ENCODE measurements at places on chromosomes 3 and 15.

GRCh38 chr3:126979046-126979628, 3.8 kb upstream of the PLXNA1 start:
- DNase-seq: no peak

- DNase-seq: no peak
Measured at GRCh38 chr3:15831927-15832326, 34.1 kb upstream of the ANKRD28 start.

DNA sequence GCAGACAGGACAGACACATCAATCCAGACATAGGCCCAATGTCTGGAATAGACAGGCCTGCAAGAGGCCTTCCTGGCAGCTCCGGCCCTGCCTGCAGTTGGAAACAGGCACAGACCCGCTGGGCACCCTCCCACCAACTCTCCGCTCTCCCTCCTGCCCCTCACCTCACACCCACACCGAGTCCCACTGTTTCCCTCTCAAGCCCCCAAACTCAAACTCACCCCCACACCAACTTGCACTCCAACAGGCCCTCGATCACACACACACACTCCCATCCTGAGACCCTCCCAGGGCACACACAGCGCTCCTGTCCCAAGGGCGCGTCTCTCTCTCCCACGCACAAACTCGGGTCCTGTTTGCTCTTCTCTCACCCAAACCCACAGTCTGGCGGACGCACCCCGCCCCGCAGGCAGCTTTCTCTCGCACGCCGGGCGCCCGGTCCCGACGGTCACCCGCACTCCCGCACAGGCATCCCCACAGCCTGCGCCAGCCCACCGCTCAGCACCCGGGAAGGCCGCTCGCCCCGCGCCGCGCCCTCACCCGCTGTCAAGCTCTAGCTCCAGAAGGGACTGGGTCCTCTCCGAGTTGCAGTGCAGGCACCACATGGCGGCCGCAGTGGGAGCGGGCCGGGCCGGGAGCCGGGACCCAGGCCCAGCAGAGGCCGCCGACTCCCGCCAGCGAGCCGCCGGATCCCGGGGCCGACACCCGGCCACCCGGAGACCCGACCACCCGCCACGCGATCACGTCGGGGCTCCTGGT, 106.2 kb downstream of the IQSEC1 start:
- DNase-seq: no peak

DNA sequence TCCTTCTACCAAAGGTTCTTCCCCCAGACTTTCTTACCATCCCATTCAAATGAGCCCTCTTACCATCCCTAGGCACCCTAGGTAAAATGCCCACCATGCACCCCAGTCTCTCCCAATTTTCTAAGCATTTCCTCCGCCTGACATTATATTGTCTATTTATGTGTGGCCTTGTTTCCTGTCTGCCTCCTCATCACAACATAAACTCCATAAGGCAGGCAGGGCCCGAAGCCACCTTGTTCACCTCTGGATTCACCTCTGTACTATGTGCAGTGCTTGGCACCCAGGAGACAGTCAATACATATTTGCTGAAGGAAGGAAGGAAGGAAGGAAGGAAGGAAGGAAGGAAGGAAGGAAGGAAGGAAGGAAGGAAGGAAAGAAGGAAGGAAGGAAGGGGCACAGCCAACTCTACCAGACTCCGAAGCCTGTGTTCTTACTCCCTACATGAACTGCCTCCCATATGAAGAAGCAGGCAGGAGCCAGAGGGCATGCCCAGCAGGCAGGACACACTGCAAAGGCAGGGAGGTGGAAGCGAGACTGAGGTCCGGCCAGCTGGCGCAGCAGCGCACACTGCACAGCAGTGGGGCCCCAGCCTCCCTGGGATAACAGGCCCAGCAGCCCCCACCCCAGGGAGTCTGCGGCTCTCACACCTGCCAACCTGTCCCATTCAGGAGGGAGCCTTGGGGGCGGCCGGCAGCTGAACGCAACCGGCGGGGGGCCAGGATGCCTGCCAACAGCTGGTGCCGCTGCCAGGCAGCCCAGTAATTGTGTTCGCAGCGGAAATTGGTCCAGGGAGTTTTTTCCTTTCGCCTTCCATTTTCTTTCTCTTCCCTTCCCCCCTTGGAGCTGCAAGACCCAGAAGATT, 106.0 kb upstream of the LINGO1 start:
- DNase-seq: no peak

DNA sequence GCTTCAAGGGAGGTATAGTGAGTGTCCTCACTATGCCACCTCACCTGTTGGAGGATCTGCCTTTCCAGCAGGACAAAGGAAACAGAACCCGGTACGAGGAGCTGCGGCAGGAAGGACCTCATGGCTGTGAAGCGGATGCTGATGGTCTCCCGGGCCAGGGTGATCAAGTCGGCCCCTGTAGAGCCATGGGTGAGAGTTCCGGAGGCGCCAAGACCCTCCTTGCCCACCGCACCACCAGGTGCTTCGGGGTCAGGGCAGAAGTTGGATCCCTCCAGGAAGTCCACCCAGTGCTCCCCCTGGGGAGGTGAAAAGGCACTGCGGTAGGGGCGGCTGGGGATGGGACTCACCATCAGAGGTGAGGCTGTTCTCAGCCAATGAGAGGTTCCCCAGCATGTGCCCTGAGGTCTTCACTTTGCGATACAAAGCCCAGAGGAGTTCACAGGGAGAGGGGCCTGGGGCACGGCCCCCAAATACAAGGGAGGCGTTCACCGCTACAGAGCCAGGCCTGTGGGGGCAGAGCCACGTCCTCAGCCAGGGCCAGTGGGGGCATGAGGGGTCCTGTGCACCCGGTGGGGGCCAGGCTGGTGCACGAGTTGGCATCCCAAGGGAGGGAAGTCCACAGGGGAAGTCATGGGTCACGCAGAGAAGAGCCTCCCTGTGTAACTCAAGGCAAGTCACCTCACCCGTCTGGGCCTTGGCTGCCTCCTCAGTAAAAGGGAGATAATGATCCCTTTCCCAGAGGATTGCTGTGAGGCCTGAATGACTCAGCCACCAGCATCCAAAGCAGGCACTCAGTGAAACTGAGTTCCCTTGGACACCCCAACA, 27.7 kb downstream of the C15orf39 start:
- no peak for DNase-seq

DNA sequence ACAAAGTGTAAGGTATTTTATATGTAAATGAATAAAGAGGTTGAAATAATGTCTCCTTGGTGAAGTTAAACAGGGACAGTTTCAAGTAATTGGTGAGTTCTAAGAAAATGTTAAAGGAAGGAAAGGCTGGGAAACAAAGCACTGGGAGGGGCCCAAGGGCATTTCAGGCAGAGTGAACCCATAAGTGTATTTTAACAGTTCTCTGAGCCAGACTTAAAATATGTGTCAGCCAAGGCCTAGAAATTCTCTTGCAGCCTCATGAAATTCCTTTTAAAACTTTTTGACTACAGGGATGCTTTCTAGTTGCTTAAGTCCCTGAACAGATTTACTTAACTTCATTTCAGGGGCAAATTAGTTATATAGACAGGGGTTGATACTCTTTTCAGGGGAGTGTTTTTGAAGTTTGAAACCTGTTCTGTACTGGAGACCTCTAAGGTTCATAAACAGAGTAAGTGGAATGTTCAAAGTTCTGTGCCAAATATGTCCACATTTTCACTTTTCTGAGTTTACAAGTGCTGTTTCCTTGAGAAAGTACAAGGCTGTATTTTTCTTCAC, 77.6 kb downstream of the GALK2 start:
- no peak for DNase-seq

GRCh38 chr3:43423142-43423541, 136.8 kb downstream of the SNRK start:
- no peak for DNase-seq

GRCh38 chr3:94544131-94544789, 481.4 kb downstream of the NSUN3 start:
- DNase-seq: no peak

- no peak for DNase-seq
Measured at GRCh38 chr3:173652093-173652492, 254.5 kb downstream of the NLGN1 start.

- no peak for DNase-seq
Measured at GRCh38 chr3:130323503-130323902, 22.0 kb upstream of the COL6A5 start.

DNA sequence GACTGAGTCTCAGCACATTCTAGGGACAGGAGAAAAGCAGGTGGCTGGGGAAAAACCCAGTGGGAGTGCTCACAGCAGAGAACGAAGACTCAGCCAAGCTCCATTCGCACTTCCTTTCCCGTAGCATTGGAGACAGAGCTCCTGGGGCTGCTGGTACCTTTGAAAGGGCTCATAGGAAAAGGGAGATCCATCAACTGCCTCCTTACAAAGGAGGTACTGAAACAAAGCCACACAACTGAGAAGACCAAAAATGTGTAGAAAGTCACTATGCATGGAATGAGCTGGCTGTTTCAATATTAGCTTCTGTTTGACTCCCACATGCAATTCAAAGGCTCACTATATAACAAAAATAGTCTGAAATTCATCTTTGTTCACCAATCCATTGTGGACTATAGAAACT, 16.9 kb downstream of the STIMATE start:
- DNase-seq: no peak

GRCh38 chr3:169308654-169309250, 354.8 kb downstream of the MECOM start:
- DNase-seq: no peak

GRCh38 chr15:90818251-90819210, 49.9 kb upstream of the FURIN start:
- no peak for DNase-seq

DNA sequence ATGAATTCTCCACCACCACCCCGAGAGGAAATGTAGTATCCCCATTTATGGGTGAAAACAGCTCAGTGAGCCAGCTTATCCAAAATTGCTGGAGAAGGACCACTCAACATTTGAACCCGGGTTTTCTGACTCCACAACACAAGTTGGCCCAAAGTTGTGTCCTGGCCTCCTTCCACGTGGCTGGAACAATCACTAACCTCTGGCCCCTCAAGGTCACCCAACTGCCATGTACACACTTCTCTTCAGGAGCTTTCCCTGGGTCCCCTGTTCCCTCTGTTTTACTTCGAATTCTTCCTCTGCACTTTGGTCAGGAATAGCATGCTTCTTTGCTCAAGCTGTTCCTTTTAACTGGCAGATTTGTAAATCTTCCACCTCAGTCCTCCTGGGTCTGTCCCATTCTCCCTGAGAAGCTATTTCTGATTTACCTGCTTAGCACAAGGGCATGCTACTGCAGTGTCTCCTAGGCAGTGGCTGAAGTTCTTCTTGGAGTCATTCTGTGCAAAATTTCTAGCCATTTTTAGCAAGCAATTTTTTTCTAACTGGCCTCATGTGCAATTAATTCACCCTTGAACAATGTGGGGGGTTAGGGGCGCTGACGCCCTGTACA, 39.2 kb downstream of the TRIM71 start:
- DNase-seq: no peak

GRCh38 chr3:138442433-138442832, 8.0 kb downstream of the ESYT3 start:
- DNase-seq: no peak

- no peak for DNase-seq
Measured at GRCh38 chr15:56741541-56741940, 8.2 kb upstream of the ZNF280D start.

GRCh38 chr15:71396536-71397125, 281.4 kb downstream of the THSD4 start:
- no peak for DNase-seq

DNA sequence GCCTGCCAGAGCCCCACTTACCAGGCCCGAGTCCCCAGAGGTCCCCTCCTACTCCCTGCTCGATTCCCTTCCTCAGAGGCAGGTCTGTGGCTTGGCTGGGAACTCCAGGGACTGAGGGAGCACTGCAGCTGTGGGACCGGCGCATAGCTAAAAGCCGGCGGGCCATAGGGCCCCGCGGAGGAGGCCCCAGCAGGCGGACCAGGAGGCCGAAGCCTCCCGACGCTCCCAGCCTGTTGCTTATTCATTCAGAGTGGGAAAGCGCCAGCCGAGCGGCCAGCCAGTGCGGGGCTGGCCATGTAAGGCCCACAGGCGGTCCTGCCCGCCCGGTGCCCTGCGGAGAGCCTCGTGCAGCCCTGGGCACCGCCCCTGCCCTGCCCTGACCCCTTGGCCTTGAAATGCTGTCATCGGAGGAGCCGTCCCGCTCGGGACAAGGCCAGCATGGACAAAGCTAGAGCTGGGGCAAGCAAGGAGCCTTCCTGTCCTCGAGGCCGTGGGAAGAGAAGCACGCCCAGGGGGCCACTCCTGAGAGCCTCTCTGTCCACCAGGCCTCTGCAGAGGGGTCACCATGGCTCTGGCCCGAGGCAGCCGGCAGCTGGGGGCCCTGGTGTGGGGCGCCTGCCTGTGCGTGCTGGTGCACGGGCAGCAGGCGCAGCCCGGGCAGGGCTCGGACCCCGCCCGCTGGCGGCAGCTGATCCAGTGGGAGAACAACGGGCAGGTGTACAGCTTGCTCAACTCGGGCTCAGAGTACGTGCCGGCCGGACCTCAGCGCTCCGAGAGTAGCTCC, at the start of gene LOXL1:
Gene LOXL1, plus strand, starts transcription at position 244 of the 784 bp plus-strand sequence. Its CDS starts 322 bp downstream, at position 566.
- no peak for DNase-seq

DNA sequence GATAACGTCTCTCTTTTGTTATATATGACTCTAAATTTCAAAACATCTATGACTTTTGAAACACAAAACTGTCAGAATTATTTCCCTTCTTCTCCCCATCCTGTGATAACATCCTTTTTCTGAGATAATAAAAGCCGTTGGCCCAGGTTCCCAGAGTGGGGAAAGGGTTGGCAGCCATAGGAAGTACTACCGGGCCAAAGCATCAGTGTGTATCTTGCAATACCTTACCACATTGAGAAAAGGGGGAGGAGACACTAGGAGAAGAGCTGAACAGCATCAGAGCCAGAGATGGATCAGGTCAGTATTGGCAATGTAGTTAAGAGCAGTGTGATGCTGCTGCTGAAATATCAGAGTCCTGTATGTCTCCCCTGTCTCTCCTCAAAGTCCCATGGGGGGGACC, 210.0 kb upstream of the PROK2 start:
- DNase-seq: no peak

GRCh38 chr3:20352546-20353179, 166.7 kb upstream of the SGO1 start:
- DNase-seq: no peak

DNA sequence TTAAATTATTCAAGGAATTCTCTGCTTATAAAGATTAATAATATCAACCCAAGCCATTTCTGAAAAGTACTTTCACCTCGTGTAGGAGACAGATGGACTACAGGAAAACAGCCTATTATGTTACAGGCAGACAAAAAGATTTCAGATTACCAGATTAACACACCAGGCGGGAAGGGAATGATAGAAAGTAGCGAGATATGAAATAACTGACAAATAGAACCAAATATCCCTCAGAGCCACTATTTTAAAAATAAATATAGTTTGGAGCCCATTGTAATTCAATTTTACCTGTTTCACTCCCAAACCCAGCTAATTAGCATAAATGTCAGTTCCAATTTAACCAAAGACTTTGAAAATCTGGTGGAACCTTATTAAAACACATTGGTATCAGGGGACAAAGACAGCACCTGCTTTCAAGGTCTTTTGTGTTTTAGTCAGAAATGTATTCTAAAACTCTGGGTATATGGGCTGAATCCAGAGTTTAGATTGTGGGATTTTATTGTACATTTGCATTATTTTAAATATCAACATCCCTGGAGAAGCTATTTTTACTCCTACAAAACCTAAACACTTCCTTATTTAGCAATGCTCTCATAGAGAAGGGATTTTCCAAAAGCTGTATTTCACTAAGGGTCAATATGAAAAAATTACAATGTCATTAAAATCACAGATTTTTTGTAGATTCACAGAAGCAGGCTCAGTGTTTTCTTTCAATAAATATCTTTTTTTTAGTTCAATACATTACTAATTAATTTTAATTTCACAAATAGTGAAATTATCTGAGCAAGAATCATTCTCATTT, 138.4 kb downstream of the TNIK start:
- no peak for DNase-seq

- DNase-seq: no peak
Measured at GRCh38 chr15:63277893-63278456, 570 bp downstream of the APH1B start.
